A549 treated with CORT108297 at 1 μM for 4 hours (cell line): ENCODE measurements at places on chromosomes 12 and 14. TPM values are rescaled to one million over a fixed set of nuclear protein-coding genes. Genes with fewer than 3 reads are reported as not detected.

The LALBA gene
- not detected in 5 replicates for total RNA-seq

The TXNDC16 gene
- total RNA-seq = 0.80 to 1.2 TPM (median 1.2 TPM) in 5 replicates

The PIWIL1 gene
- total RNA-seq = 0.03 to 0.10 TPM in 2 of 5 replicates, not detected in the others

The LRRC10 gene
- total RNA-seq = not detected in 5 replicates

The PROX2 gene
- total RNA-seq = not detected in 5 replicates

The PFDN5 gene
- total RNA-seq = 472 to 519 TPM (median 490 TPM) in 5 replicates

The ATF1 gene
- total RNA-seq = 41.2 to 47.8 TPM (median 45.0 TPM) in 5 replicates

The NOS1 gene
- total RNA-seq = 0.46 to 0.69 TPM (median 0.62 TPM) in 5 replicates

The PLEKHD1 gene
- total RNA-seq = 0.02 to 0.04 TPM (median 0.03 TPM) in 3 of 5 replicates, not detected in the others

The GUCY2C gene
- total RNA-seq = 0.02 TPM in 2 of 5 replicates, not detected in the others

The HOXC12 gene
- total RNA-seq = not detected in 5 replicates
